ENCODE measurements at places on chromosomes 11 and 22.

DNA sequence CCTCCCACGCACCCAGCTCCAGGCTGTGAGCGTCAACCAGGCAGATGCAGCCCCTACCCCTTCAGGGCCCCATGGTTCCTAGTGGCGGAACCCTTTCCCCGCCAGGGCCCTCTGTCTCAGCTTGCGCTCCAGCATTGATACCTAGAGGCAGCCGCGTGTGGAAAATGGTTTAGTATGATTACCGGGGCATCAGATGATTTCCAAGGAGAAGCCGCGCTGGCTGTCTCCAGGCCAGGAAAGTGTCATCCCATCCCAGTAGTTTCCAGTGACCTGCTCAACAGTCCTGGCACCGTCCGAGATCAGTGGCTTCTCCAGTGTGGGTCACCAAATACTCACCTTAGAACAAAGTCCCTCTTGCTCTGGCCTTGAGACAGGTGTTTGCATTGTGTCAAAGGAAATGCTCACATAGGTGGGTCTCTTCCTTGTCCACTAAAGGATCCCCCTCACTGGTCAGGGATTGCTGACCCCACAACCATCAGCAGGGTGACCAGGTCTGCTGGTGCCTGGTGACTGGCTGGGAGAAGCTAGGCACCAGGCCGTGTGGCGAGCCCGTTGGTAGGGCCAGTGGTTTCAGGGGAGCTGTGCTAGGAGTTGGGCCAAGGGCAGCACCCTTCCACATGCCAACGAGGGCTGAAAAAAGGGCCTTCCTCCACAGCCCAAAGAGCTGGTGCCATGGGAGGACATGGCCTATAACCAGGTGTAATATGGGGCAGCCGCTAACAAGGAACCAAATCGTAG is 109.4 kb downstream of the MORC2 start:
- DNase-seq: no peak

DNA sequence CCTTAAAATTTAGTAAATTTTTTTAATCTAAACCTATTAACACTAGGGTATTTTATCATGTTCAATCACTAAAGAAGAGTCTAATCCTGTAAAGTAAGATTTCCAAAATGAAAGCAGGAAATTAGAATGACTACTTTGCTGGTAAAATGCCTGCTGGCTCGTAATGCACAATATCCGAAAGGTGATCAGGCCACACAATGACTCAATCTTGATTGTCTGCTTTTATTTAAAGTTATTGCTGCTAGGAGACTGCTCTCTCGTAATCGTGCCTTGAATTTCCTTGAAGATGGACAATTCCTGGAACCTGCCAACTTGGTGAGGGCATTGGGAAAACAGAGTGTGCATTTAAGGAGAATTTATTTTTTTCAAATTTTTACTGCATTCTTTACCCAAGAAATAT is 1786.5 kb upstream of the RAG2 start:
- DNase-seq: no peak

- no peak for DNase-seq
Observed at GRCh38 chr11:35138606-35138942, 397 bp upstream of the CD44 start.

GRCh38 chr11:18063862-18064434 is 17.9 kb upstream of the TPH1 start:
- DNase-seq: no peak

GRCh38 chr11:24298146-24298545 is 198.7 kb upstream of the LUZP2 start:
- DNase-seq: no peak

DNA sequence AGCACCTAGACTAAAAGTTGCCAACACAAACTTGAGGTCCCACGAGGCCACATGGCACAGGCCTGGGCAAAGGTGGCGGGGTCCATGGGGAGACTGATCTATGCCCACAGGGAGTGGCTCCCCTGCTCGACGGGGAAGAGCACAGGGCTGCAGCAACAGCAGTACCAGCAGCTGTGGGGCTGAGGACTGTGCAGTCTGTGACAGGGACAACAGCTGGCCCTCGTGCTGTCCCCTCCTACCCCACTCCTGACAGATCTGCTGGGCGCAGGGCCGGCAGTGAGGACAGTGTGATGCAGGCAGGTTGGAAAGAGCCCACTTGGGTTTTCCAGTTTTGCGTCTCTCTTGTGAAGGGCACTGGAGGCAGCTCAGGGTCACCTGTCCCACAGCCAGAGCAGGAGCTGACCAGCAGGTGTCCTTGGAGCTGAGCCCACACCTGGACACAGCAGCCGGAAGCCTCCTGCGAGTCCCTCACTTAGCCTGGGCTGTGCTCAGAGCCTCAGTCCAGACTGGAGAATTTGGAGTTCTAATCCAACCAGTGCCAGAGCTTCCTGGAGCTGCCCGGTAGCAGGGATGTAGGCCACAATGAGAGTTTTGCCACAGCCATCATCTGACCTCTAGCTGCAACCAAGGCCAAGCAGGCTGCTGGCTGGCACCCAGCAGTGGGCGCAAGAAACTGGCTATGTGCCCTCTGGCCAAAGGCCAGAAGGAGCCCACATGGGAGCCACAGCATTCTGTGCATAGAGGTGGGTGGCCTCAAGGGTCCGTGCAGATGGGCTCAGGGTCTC is 3.6 kb upstream of the GAS2L1 start:
- no peak for DNase-seq

DNA sequence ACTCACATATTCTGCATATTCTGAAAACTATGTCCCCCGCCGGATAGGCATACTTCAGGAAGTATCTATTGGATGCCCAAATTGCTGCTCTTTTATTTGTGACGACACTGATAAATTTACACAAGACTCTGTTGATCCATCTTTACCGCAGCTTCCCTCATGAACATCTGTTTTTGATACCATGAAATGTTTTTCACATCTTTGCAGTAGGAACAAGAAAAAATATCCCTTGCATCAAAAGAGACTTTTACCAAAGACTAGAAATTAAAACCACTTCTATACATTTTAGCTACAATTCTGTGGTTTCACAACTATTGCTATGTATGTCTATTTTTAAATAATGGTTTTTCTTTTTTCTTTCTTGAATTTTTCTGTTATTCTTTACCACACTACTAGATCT is 15.3 kb downstream of the POU2AF2 start:
- DNase-seq: no peak

- DNase-seq: no peak
Observed at GRCh38 chr11:35292279-35292678, 127.1 kb downstream of the SLC1A2 start.

GRCh38 chr11:57513911-57514537 is 1.5 kb downstream of the SLC43A1 start:
- no peak for DNase-seq

GRCh38 chr22:28001171-28001835 is 82.2 kb upstream of the PITPNB start:
- no peak for DNase-seq

DNA sequence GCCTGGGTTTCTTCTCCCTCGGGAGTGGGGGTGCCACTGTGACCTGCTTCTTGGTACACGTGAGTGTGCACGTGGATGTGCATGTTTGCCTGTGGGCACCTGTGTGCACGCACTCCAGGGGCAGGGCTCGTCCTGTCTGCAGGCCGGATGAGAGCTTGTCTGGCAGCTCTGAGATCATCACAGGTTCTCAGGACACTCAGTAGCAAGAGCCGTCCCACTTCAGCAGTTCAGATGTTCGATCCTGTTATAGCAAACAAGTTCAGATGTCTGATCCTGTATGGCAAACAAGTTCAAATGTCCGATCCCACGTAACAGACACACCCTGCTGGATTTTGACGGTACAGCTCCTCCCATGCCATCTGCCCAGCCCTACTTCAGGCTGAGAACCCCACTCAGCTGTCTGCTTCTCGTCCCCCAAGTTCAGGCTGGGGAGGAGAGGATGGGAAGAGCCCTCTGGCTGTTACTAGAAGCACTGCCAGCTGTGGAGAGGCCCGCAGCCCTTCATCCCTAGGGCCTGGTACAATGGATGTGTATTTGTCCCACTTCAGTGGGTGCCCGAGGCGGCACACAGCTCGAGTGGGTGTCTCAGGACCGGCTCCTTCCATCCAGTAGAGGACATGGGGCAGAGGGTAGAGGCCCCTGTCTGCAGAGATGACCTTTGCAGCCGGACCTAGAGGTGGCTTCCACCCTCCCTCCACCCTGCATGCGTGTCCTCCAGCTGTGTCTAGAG is 1126.9 kb downstream of the BRD1 start:
- no peak for DNase-seq

DNA sequence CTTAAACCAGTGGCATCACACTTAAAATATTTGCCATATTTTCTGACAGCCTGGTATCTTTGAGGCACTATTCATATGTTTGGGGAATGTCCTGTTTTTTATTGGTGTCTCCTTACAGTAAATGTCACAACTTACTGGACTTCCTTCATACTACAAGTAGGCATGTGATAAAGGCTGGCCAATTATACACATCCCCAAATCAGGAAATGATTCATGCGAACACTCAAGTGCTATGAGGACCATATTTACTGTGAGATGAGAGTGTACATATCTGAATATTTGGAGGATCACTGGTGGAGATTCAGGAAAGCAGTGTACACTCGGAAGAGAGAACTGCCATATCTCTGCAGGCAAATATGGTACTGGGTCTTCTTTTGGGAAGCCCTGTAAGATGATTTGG is 913.8 kb upstream of the CHORDC1 start:
- no peak for DNase-seq
